ENCODE measurements at places on chromosomes 6 and 20.

GRCh38 chr20:46013829-46014516 is 5.3 kb downstream of the MMP9 start:
- peak; percentile 77 for DNase-seq

- DNase-seq, result no peak
Measured at GRCh38 chr20:9668381-9668780, 154.0 kb downstream of the LAMP5 start.

DNA sequence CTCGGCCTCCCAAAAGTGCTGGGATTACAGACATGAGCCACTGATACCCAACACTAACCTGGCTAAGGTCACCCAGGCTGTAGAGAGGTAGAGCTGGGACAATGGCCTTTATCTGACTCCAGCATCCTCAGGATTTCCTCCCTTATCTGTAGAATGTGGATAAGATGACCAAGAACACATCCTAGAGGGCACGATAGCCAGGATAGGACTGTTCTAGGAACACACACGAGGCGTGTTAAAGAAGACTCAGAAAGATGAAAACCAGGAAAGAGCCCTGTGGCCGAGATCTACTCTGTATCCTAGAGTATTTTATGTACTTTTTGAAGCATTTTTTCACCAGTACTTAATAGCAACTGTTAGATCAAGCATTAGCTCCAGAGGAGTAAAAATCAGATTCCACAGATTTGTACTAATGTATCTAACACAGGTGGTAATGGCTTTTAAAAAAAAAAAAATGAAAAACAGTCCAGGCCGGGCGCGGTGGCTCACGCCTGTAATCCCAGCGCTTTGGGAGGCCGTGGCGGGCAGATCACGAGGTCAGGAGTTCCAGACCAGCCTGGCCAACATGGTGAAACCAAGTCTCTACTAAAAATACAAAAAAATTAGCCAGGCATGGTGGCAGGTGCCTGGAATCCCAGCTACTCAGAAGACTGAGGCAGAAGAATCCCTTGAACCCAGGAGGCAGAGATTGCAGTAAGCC is 17.3 kb downstream of the PPP1R10 start:
- DNase-seq, result no peak

DNA sequence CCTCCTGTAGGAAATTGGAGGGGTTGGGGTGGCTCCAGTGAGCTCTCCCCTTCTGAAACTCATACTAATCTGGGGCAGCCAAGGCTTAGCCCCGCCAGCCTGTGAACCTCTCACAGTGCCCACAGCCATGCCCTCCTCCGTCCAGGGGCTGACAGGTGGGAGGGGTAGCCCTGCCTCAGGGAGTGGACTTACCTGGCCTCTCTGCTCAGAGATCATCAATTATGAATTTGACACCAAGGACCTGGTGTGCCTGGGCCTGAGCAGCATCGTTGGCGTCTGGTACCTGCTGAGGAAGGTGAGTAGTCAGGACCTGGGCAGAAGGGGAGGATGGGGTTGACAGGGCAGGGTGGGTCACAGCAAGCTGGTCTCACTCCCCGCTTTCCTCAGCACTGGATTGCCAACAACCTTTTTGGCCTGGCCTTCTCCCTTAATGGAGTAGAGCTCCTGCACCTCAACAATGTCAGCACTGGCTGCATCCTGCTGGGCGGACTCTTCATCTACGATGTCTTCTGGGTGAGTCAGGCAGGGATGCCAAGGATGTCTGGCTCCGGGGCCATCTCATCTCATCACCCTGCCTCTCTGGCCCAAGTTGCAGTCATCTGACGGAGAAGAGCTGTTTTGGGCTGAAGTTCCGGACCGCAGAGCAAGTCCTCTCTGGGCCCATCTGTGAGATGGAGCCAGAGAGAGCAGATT is 34.7 kb downstream of the HM13 start:
- no peak for DNase-seq

DNA sequence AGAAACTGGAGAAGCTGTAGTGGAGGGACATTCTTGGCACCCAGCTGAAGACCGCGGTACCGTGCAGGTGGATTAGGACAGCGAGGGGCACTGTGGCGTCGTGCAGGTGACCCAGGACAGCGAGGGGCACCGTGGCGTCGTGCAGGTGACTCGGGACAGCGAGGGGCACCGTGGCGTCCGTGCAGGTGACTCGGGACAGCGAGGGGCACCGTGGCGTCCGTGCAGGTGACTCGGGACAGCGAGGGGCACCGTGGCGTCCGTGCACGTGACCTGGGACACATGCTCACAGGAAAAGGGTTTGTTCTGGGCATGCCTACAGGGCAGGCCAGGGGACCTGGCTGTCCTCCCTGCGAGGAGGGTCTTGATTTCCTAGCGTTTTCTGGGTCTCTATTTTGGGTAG is 29.2 kb upstream of the SMOC2 start:
- no peak for DNase-seq

- no peak for DNase-seq
Measured at GRCh38 chr6:11810854-11811643, 32.4 kb upstream of the ADTRP start.

DNA sequence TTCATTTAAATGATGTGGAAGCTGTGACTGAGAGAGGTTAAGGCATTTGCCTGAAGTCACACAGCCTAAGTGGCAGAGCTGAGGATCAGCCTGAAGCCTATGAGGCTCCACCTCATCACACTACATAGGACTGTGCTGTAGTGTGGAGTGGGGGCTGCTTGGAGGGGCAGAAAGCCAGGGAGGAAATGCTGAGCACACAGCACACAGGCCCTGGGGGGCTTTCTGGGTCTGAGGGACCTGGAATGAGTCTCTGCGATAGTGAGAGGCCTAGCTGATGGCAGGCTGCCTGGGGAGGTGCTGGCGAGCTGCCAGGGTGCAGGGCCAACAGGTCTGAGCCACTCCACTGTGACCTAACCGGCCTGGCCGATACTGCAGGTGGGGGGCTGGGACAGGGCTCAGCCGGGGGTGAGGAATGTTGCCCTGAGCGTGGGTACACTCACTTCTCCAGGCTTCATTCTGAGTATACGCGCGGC is 2.2 kb upstream of the ARHGAP40 start:
- no peak for DNase-seq

- DNase-seq, result no peak
Measured at GRCh38 chr6:117381749-117382148, 44.0 kb downstream of the ROS1 start.

DNA sequence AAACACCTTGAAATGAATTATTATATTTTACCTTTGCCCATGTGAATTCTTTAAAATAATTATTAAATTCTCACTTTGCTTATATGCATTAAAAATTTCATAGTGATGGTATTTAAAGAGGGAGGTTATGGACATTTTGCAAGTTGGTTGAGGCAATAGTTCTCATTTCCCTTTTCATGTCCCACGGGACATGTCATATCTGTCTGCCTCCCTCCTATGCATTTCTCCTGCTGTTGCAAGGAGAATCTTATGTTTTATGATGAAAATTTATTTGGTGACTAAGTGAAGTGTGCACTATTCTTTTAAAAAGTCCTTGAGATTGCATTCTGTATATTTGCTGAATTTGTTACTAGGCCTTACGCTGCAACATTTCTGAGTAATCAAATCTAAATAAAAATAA is 67.2 kb downstream of the UTRN start:
- no peak for DNase-seq

DNA sequence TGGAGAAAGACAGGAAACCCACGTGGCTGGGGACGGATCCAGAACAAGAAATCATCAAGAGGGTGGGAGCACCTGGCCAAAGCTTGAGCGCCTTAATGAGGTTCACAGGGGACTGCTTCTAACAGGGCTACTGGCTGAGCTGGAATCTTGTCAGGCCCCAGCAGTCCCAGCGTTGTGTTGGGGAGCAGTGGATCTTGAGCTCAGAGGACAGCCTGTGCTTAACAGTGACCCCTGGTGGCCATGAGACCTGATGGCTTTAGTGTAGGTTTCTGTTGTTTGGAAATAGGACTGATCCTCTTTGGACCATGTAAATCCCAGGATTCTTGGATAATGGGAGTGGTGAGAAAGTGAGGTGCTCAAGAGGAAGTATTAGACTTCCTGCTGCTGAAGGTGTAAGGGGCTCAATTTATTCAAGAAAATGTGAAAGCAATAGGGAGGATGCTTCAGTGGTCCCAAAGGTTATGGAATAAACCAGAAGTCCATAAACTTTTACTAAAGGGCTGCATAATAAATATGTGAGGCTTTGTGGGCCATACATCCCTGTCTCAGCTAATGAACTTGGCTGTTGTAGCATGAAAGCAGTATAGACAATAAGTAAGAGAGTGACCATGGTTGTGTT is 216.2 kb downstream of the NFATC2 start:
- no peak for DNase-seq

All from CD4-positive, alpha-beta T cell treated with Interleukin-12 subunit alpha and Interleukin-12 subunit beta, for 1 hour (primary cell).